ENCODE measurements at places on chromosomes 5 and 9.
A peak's percentile ranks its signal among the peaks of the same experiment; 100 is the strongest.

GRCh38 chr5:60026161-60026560 lies 132.6 kb upstream of the PDE4D start:
- no peak for DNase-seq

- DNase-seq: no peak
These were observed 949.4 kb downstream of the TLE4 start for GRCh38 chr9:80521151-80521550.

DNA sequence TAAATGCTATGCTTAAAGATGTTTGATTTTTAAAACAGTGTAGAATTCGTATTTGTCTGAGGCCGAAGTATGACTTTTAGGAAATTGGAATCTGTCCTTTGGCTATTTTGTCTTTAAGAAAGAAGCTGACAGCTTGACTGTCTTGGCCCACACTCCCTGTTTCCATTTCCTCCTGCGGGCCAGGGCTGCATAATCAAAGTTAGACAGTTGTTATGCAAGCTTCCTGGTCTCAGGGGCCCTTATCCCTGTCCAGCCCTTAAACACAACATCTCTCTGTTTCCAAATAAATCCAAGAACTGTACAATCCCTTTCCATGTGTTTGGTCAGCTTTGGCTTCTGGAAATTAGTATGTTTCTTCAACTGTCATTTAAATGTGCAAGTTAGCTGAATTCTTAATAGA lies 54.6 kb upstream of the ECM2 start:
- no peak for DNase-seq

- no peak for DNase-seq
These were observed 100.4 kb downstream of the TRIM36 start for GRCh38 chr5:115069087-115069968.

GRCh38 chr5:16074358-16074757 lies 105.2 kb downstream of the MARCHF11 start:
- no peak for DNase-seq

DNA sequence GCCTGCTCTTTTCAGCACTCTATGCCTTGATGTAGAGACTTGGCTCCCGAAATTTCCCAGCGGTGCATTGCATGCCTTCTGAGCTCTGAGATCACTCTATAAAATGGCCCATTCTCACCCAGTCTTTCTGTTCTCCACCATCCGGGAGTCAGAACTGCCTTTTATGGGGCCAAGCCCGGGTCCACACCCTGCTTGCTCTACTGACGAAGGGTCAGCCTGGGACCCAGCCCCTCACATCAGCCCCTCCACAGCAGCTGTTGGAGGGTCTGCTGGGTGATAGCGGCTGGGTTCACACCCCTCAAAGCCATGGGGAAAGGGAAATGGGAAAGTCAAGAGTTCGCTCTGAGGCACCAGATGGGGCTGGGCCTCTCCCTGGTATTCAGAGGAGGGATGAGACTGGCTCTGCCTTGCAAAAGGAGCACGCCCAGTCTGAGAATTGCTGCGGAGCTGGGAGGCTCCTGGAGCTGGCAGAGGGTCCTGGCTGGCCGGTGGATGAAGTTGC lies 66.0 kb upstream of the ORM1 start:
- DNase-seq: no peak

- peak; percentile 69 for DNase-seq
These were observed 518 bp downstream of the UBE2B start for GRCh38 chr5:134371834-134372340.

DNA sequence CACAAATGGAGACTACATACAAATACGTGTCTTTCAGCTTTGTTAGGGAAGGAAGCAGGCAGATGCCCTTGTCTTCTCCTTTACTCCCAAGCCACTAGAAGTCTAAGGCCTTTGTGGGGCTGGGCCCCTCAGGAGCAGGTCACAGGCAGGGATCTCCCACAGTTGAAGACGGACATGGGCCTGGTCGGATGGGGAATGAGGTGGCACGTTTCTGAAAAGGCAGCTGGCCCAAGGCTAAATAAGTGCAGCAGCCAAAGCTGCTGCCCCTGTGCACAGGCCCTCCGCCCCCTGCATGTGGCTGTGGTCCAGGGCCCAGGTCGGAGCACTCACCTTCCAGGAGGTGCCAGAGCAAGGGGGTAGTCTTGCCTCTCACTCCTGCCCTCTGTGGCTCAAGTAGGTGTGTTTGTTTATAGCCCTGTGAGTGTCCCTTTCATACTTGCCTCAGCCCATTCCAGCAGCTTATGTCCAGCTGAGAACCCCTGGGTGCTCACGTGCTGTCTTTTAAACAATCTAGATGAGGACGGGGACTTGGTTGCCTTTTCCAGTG lies 1.8 kb downstream of the SQSTM1 start:
- DNase-seq: peak; percentile 17

GRCh38 chr5:155959082-155959481 lies 367.9 kb upstream of the SGCD start:
- no peak for DNase-seq

DNA sequence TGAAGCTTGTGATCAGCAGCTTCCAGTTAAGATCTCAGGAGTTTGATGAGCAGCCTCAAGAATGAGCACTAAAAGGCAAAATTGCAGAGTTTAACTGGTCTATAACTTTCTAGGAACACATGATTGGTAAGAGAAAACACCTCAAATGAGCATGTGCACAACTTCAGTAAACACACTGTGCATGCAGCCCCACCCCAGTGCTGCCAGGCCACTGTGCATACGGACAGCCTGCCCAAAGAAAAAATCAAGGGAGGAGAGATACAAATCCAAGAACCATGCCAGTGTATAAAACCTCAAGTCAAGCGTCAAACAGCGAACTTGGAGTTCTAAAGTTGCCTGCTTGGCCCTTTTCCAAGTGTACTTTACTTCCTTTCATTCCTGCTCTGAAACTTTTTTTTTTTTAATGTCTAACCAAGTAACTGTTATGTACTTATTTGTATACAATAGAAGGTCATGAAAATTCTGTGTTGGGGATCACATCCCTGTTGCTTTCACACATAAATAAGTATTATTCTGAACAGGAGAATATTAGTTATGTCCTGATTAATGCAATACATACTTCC lies 125.6 kb upstream of the TSLP start:
- no peak for DNase-seq

- DNase-seq: no peak
These were observed 23.6 kb upstream of the FIBCD1 start for GRCh38 chr9:130962418-130963316.

DNA sequence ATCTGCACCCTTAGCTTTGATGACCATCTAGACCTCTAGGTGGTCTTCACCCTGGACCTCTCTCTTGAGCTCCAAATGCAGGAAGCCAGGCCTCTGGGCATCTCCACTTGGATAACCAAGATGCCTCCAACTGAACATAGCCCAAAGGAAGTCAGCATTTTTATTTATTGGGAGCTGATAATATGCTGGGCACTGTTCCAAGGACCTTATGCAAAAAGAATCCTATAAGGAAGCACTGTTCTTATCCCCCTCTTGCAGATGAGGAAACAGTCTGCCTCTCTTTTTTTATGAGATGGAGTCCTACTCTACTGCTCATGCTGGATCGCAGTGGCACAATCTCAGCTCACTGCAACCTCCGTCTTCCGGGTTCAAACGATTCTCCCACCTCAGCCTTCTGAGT lies 219.9 kb downstream of the CDK5RAP2 start:
- DNase-seq: no peak

GRCh38 chr5:181107699-181108098 lies 23.3 kb downstream of the OR2V1 start:
- DNase-seq: no peak

GRCh38 chr5:14723701-14724132 lies 59.2 kb downstream of the OTULIN start:
- DNase-seq: no peak

DNA sequence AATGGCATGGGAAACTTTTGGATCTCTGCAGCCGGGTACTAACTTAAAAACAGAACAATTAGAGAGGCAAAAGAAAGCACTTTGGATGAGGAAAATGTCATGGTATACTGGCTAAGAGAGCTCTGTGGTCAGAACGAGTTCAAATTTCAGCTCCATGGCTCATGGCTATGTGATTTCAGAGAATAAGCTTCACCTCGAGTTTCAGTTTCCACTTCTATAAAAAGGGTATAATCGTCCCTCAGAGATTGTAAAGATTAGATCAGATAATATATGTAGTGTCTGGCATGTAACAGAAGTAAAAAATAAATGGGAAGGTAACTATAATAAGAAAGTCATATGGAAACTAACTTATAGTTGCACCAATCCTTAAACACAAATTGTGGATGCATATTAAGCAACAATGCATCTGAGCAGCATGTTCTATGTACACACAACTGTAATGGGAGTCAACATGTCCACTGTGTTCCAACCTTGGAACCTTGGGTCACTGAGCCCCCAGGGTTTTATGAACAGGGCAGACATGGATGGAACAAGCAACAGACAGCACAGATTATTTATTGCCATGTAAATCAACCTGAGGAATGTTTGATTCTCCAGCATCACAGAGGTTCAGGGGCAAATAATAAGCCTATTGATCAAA lies 145.4 kb downstream of the MAPKAP1 start:
- DNase-seq: no peak

- DNase-seq: no peak
These were observed 125.8 kb downstream of the DTWD2 start for GRCh38 chr5:118862596-118862995.

- DNase-seq: no peak
These were observed 285.8 kb upstream of the MEF2C start for GRCh38 chr5:89168766-89169165.

GRCh38 chr5:38543886-38544285 lies 12.6 kb downstream of the LIFR start:
- DNase-seq: no peak

Data from CD8-positive, alpha-beta T cell (primary cell).